ENCODE measurements at places on chromosomes 2 and 18.

GRCh38 chr2:237279012-237279768 is 134.8 kb downstream of the COL6A3 start:
- no peak for DNase-seq

- no peak for DNase-seq
Measured at GRCh38 chr2:218988650-218989049, 3.7 kb upstream of the FEV start.

- DNase-seq = no peak
Measured at GRCh38 chr2:102258386-102259074, 52.8 kb upstream of the IL1RL1 start.

- no peak for DNase-seq
Measured at GRCh38 chr2:112646791-112647689, 1.3 kb downstream of the SLC20A1 start.

DNA sequence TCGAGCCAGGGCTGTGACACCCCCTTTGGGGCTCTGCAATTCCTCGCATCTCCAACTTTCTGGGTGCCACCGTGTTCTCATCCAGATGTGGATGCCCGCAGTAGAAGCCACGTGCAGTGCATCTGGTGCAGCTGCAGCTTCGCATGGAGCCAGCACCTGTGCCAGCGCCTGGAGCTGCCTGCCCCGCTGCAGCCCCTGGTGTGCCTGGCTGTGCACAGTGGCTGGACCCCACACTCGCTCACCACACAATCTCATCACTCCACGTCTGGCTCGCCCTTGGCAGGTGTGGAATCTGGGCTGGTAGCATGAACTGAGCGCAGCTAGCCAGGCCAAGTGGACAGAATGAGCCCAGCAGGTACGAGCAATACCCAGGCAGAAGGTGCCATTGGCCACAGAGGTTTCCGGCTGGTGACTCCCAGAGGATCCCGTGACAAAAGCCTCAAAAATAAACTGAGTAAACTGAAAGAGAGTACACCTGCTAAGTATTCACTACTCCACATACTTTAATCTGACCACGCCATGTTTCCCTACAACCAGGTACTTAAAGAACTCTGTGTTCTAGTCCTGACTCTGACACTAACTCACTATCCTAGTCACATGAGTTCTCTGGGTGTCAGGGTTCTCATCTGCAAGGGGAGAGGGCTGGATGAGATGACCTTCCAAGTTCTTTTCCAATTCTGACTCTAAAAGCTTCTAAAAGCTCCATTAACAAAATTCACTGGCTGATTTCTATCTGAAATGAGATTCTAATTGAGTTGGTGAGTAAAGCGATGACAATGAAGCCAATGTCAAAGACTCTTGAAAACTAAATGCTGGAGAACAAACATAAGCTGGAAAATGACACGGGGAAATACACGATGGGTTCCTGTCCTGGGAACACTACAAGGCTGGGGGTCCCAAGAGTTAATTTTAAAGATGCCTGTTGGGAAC is 37.1 kb downstream of the RNF152 start:
- DNase-seq = no peak

- DNase-seq = no peak
Measured at GRCh38 chr2:64946769-64947247, 42.4 kb upstream of the SLC1A4 start.

- no peak for DNase-seq
Measured at GRCh38 chr2:29114946-29115609, at the start of gene CLIP4. TSS of gene CLIP4 (plus strand) at chr2:29115415. CDS start at chr2:29121389, 5,974 bp downstream.

GRCh38 chr2:83686863-83687262 is 772.2 kb downstream of the SUCLG1 start:
- DNase-seq = peak; percentile 16

- no peak for DNase-seq
Measured at GRCh38 chr18:78731398-78732032, 248.1 kb upstream of the SALL3 start.

DNA sequence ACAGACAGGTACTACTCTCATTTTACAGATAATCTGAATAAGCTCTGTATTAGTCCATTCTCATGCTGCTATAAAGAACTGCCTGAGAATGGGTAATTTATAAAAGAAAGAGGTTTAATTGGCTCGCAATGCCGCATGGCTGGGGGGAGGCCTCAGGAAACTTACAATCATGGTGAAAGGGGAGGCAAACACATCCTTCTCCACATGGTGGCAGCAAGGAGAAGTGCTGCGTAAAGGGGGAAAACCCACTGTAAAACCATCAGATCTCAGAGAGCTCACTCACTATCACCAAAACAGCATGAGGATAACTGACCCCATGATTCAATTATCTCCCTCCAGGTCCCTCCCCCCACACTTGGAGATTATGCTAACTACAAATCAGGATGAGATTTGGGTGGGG is 254.4 kb downstream of the KCNE4 start:
- no peak for DNase-seq

DNA sequence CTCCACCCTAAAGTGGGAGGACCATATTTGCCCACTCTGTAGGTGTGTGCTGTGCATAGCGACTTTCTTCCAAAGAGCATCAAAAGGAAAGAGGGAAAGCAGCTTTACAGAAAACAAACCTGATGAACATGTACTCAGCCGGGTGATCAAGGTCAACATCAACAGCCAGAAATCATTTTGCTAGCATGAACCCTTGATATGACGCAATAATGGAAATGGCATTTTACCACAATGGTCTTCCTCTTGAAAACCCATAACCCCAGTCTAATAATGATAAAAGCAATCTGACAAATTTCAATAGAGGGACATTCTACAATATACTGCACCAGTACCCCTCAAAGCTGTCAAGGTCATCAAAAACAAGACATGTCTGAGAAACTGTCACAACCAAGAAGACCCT is 350.2 kb downstream of the FBXO15 start:
- DNase-seq = no peak

GRCh38 chr2:238722181-238722580 is 125.7 kb upstream of the TWIST2 start:
- DNase-seq = no peak

GRCh38 chr2:15945909-15946705 is 5.8 kb downstream of the MYCN start:
- DNase-seq = no peak

GRCh38 chr2:207895274-207895860 is 125.7 kb upstream of the FZD5 start:
- no peak for DNase-seq

DNA sequence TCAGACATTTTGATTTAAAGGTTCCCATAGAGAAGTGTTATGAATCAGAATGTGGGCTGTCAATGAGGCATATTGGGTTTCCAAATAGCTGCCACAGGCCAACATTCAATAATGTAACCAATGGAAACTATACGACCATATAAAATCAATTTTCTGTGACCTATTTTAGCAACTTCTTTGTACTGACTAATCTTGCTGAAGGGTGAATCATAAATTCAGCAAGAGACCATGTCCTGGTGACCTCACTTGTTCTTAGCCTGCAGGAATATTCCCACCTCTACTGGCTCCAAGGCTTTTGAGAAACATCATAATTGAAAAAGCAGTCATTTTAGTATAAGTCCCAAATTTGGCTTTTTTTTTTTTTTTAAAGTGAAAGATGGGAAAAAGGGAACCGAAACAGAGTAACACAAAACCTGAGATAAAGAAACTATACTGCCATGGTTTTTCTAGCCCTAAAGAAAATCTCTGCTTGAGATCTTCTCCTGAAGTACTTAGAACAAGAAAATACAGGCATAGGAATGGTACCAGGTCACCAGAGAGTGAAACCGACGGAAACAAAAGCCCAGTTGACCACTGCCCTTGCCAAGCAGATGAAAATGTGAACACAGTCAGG is 32.1 kb downstream of the PLEKHM3 start:
- no peak for DNase-seq

GRCh38 chr2:20208476-20208859 is 16.5 kb downstream of the SDC1 start:
- DNase-seq = no peak

DNA sequence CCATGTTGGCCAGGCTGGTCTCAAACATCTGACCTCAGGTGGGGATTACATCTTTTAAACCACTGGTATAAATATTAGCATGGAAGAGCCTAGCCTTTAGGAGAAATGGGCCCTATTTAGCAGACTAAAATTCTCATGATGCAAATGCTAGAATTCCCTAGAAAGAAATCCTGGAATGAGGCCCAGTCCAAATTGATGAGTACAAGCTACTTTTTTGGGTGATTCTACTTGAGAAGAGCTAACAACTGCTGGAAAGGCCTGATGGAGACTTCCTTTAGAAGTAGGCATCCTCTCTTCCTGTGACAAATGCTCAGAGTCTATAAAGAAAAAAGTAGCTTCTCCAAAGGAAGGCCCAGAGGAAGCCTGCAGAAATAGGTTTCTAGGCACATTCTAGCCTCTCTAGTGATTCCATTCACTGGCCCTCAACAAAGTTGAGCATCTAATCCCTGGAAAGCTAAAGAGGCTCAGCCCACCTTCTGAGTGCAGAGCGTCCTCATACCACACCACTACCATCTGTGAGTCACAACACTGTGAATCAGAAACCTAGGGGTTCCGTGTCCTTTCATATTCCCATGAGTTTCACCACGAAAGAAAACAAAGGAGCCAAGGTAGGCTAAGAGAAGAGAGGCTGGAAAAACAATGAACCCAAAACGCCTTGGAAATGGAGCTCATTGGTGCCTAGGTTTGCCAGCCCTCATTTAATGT is 183.1 kb downstream of the C1D start:
- no peak for DNase-seq

GRCh38 chr2:37318401-37318800 is 6.2 kb downstream of the PRKD3 start:
- no peak for DNase-seq

DNA sequence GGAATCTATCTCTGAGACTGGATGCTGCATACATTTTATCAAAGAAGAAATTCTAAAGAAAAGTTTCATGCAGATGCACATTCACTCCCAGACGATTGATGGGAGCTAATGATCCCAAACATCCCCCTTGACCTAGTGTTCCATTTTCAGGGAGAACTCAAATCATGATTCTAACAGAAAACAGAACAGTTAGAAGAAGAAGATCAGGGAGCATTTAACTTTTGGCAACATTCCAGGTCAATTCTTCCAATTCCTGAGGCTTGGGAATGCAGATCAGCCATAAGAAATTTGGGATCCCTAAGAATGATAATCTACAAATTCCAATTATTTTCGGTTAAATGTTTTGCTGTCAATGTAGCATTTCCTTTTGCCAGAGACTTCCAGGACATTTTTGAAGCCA is 96.6 kb downstream of the CPO start:
- DNase-seq = no peak

GRCh38 chr18:53375621-53376020 is 848.8 kb downstream of the MBD2 start:
- no peak for DNase-seq

DNA sequence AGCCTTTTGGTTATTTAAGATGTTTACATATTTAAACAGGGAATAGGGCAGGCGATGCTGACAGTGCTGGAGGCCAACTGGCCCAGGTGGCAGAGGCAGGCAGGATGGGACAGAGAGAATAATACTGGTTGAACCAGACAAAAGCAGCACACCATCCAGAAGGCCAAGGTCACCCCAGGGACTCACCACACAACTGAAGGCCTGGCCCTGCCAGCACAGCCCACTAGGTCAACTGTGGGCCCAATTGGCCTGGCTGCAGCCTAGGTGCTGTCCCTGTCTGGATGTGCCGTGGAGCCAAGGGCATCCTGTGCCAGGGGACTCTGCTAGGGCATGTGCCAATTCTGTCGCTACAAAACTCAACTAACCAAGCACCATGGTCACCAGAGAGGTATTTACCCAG is 69.2 kb downstream of the RNF152 start:
- DNase-seq = no peak

DNA sequence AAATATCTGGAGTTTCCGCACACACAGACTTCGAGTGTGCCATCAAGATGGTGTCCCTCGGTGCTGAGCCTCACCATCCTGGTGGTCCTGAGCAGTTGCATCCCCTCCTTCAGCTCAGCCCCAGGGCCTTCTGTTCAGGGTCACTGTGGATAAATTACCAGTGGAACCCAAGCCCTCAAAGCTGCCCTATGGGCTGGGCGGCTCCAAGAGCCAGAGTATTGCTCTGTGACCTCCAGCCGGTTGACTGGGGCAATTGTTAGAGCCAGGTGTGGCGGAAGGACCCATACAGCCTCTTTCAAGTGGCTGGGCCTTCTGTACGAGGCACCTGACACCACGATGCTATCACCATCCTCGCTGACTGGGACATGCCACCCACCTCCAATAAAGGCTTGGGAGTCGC is 215.5 kb downstream of the GBX2 start:
- no peak for DNase-seq

DNA sequence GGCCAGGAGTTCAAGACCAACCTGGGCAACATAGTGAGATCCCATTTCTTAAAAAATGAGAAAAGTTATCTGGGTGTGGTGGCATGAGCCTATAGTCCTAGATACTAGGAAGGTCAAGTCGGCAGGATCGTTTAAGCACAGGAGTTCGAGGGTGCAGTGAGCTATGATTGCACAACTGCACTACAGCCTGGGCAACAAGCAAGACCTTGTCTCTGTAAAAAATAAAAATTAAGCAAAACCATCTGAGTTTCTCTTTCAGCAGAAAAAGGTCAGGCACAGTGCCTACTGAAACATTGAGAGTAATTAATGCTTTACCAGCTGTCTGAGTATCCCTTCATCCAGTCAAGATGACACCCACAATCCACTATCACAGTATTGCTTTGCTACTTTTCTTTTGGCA is 258.3 kb downstream of the MBD5 start:
- DNase-seq = no peak

DNA sequence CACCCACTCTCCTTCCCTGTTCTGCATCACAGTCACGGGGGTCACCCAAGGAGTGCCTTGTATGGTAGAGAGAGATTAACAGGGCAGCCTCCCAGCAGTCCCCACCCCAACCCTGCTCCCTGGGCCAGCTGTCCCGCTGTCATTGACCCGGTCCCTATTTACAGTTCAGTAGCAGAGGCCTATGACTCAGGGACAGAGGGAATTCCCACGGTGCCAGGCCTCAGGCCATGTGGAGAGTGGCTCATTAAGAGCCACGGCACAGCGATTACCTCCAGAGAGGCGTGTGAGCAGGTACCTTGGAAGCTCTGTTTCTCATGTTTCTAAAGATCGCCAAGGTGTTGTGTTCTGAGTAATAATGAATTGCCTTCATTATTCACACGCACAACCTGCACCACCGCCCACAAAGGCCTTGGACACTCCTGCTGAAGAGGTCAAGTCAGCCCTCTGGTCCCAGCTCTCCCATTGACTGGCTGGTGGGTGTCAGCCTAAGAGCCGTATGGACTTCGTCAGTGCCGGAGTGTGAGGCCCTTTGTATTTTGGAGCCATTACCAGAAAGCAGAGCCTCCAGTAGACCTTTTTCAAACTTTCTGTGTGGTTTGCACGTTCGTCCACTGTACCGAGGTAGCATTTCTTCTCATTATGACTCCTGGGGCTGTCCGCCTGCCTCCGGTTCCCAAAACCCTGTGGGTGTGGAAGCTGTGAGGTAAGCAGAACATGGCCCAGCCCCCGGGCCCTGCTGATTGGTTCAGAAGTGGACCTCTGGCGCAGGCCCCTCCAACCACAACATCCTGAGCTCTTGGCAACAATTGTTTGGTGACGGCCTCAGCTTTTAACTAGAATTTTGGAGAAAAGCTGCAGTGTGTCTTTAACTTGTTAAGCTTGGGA is 47.0 kb downstream of the SERTAD2 start:
- no peak for DNase-seq

Measured in NCI-H1694 treated with DMSO at 0.1 percent for 48 hours (cell line).